NCI-H69 (cell line): ENCODE measurements at places on chromosomes 2 and 18.

- DNase-seq: peak; percentile 63
Measured at GRCh38 chr18:77897606-77898005, 648.0 kb downstream of the GALR1 start.

DNA sequence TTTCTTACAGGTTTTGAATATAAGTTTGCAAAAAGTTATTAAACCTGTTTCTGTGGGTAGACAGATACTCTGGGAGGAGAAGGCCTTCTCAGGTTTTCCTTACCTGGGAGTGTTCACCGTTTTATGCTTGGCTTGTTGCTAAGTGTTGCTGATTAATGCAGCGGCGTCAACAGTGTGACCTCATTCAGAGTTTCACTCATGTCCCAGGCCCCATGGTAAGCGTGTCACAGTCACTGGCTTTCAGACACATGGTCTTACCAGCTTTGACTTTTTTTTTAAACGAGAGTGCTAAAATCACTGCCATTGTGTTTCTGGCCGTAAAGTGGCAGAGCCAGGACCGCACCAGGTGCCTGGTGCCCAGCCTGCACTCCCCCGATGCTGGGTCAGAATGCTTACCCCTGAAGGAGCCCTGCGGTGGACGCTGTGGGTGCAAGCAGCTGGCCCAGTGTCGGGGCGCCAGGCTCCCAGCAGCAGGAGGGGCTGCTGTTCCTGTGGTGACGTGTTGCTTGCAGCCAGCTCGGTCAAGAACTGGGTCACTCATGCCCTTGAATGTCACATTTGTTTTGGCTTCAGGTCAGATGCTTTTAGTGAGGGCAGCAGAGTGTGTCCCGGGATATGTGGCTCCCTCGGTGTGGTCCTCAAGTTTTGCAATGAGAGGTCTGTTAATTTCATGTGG, 3.5 kb downstream of the CAPN10 start:
- DNase-seq: no peak

DNA sequence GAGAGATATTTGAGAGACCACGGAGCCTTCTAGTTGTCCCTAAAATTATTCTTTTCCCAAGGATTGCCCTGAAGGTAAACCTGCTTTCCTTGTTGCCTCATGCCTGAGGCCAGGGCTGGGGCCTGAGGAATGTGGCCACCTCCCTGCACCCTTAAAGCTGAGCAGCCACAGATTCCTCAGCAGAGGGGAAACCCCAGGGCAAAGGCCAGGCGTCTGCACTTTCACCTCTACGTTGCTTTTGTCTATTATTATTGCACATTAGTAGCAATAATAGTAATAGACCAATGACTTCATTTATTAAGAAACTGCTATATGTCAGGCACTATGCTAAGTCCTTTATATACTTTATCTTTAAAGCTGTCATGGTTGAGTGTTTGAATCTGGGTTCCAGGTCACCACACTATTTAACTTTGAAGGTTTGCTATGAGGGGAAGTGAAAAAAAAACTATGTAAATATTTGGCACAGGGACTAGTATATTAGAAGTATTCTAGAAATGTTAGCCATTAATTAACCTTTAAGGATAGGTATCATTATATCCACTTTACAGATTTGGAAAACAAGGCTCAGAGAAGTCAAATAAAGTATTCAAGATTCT, 104.2 kb downstream of the LRRC30 start:
- DNase-seq: no peak

DNA sequence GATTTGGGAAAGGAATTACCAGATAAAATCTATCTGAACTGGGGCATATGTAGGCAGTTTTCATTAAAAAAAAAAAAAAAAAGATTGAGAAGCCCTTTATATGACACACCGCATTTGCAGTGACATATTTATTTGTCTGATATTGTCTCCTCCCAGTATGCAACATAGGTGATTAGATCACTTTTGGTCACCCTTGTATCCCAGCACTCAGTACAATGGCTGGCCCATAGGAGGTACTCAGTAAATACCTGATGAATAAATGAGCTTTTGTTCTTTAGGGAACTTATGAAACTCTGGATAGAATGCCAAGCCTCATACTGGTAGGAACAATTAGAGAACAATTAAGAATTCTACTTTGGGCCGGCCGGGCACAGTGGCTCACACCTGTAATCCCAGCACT, 22.8 kb upstream of the E2F6 start:
- DNase-seq: peak; percentile 11

DNA sequence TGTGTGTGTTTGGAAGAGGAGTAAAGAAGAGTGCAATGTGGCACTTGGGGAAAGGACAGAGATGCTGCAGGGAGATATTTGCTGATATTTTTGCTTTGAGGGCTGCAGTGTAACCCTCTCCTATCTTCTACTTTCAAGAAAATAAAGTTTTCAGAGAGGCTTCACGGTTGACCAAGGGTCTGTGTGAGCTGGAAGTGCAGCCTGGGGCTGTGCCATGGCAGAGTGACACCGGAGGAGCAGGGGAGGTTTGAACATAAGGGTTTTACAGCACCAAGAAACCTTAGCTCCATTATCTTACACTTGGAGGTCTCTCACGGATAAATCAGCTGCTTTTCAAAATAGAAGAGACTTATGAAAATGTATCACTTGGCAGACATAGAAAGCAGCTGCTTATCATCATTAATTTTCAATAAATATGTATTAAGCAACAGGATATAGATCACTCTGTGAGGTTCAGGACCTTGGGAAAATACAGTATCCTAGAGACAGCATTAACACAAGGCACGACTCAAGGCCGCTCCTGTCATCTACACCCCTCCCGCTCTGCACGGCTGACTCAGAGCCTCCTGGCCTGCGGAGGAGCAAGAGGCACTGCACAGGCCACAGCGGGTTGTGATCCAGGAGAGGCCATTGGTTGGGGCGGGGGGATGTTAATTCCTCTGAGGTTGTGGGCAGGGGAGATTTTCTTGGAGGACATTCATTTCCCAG, 127.8 kb downstream of the COPS8 start:
- no peak for DNase-seq

DNA sequence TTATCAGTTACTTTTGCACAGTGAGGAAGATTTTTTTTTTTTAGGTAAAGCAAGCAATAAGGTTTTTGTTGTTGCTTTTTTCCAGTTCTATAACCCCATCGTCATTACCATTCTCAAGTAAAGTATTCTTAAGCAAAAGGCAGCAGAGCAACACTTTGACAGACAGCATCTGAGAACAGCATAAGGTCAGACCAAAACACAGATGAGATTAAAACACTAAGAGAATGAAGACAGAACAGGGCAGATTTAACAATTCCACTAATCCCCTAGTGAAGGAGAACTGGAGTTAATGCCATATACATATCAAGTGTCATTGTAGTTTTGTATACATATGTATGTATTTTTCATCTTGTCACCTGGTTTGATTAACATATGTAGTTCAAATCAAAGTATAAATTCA, 290.2 kb downstream of the METTL4 start:
- no peak for DNase-seq

- DNase-seq: no peak
Measured at GRCh38 chr2:126882181-126882580, 16.5 kb upstream of the TEX51 start.

- DNase-seq: no peak
Measured at GRCh38 chr2:69789175-69789721, 40.2 kb upstream of the GMCL1 start.

DNA sequence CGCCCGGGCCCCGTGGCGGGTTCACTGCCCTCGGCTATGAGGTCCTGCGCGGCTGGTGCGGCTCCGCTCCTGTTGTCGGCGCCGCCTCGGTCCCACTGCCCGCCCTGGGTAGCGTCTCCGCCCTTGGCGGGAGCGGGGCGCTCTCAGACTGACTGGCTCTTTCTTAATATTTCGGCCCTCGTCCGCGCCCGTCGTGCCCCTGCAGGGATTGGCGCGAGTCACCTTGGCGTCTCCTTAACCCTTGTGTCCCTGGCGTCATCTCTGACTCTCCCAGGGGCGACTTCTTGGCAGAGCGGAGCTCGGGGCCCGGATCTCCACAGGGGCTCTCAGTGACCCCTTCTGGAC, 1.3 kb downstream of the PTMA start:
- DNase-seq: peak; percentile 73

- DNase-seq: no peak
Measured at GRCh38 chr2:232419245-232420072, 12.8 kb downstream of the ALPG start.

- DNase-seq: peak; percentile 85
Measured at GRCh38 chr2:161238560-161239325, 69.5 kb upstream of the PSMD14 start.

DNA sequence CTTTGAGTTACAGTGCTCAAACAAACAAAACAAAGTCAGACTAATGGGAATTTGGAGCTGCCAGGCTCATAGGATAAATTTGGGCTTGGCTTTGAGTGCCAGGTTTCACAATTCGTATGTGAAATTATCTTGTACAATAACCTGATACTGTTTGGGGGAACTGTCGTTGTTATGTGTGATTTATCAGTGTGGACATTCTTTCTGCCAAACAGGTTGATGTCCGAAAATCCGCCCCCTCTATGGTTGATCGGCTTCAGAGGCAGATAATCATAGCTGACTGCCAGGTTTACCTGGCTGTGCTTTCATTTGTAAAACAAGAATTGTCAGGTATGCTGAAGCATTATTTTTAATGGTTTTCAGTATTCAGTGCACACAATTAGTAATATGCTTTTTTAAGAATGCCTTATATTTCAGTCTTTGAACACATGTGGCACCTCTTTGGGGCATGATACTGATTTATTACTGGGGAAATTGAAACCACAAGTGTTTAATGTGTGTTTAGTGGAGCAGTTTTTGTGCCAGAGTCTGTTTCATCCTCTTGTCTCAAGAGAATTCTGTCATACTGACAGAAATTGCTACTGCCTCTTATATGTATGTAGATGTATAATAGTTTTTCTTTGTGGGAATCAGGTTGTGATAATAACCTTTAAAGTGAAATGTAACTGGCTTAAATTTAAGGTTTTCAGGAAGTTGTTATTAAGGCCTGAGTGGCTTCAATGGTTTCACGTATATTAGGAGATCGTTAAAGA, 54.6 kb downstream of the TTC39C start:
- DNase-seq: peak; percentile 95

DNA sequence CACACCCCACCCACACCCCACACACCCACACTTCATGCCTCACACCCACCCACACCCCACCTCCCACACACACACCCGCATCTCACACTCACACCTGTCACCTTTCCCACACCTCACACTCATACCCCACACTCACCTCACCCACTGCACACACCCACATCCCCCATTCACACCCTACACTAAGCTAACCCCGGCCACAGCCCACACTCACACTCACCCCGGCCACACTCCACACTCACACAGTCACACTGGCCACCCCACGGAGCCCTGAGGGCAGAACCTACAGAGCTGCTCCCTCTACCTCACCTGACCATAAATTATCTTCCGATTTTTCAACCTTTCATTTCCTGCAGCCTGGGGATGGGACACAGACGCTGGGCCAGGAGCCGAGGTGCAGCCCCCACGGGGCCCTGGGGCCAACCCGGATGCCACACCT, 241.3 kb downstream of the HDAC4 start:
- no peak for DNase-seq
